ENCODE measurements at places on chromosomes 6 and 20.

DNA sequence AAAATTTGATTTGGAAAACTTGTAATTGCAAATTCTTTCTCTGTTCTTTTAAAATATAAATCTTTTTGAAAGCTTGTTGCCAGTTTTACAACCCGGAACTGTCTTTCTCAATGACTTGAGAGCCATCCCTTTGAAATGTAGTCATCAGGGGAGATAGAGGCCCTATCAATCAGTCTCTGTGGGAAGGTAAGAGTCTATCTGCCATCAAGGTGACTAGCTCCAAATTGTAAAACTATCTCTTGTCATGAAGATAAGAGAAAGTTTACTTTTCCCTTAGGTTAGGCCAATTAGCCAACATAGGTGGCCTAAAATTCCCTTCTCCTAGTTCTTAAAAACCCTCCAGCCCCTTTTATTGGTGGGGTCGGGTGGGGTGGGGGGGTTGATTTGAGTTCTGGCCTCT is 469.1 kb upstream of the IRAK1BP1 start:
- DNase-seq, result no peak

DNA sequence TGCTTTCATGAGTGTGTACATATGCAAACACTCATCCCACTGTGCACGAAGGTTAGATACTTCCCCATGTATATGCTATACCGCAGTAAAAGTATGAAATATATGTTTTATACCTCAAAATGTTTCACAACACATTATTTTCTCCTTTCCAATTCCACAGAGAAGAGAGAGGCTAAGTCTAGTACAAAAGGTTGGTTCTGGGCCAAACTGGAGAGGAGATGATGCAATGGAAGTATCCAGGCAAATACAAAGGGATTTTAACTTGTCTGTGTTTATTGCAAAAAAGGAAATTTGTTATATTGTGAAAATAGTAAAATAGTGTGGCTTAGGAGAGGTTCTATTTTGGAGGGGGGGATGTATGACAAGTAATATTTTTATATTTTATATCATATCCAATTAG is 112.6 kb downstream of the PLCB1 start:
- no peak for DNase-seq

DNA sequence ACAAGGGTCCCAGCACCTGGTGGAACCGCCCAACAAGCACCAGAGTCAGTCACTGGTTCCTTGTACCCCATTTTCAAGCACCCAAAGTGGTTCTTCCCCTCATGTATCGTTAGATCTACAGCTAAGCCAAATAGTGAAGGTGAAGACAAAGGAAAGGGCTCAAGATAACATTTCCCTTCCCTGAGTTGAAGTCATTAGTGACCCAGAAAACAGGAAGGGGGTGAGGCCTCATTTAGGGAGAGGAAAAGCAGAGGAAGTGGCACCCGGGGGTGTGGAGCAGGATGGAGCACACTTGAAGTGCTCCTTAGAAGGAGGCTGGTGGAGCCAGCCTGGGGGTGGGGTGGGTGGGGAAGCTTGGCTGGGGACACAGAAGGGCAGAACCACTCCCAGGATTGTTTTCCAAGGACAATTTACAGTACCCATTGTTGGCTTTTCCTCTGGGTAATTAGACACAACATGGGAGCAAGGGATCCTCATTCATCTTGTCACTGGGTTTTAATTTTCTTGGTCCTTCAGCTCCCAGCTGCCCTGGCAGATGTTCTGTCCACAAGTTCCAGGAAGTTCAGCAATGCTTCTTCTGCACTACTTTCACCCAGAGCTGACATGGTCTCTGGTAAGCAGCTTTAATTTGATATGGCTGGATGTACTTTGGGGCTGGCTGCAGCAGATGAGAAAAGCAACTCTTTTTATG is 73.3 kb upstream of the CD93 start:
- DNase-seq, result peak; percentile 21

GRCh38 chr6:68657374-68658139 is 22.5 kb downstream of the ADGRB3 start:
- DNase-seq, result no peak

GRCh38 chr6:78896227-78896626 is 28.9 kb downstream of the IRAK1BP1 start:
- no peak for DNase-seq

- DNase-seq, result no peak
Observed at GRCh38 chr6:113121571-113121970, 735.6 kb upstream of the MARCKS start.

DNA sequence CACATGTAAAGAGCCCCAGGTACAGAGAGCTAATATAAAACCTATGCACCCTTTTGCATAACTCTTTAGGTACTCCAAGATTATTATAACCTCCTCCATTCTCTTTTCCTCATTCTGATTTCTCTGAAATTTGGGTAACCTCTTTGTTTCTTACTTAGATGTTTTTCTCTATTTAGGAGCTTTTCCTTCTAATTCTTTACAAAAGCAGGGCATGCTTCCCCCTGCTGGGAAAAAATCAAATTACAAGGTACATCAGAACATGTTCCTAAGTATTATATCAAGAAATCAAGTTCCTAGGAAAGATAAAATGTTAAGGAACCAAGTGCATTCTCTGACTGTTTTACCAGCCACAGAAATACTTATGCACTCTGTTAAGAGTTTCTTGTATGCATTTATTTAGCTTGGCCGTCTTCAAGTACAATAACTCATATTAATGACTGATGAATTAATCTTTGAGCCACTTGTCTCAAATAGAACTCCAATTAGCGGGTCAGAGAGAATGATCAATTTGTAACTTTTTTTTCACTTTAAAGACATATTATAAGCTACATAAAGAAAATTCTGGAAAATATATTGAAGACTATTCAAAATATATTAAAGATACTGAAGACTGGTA is 2.1 kb downstream of the KHDRBS2 start:
- no peak for DNase-seq

All from ecto neural progenitor cell (in vitro differentiated cells).